Fibroblast of villous mesenchyme (primary cell): ENCODE measurements at places on chromosomes 3 and 15.

DNA sequence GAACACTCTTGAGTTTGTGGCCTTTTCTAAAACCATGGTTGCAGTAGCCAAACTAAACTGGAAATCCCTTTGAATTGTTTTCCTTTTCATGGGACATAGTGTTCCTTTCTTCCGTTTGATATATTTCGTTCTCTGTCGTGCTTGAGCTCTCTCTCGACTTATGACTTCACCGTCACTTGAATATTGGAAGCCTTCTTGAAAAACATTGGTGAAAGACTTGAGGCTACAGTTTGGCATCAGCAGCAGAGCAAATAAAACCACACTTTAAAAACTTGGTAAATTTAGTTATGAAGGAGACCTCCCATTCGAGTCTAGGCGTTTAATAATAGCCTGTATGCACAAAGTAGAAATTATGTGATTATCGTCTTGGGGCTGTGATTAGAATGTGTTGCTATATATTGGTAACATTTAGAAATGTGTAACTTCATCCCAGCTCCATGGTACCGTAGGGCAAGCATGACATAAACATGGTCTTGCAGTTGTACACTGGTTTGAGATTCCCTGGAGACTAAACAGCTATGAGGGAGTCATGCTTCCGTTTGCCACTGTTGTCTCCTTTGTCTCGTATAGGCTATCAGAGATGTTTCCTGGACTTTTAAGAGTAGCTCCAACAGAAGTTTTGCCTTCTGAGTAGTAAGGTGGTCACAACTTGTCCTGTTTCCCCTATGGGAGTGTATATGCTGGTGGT is 122.3 kb downstream of the PTPRG start:
- DNase-seq, result no peak

GRCh38 chr3:187735383-187735782 is 9.9 kb downstream of the BCL6 start:
- DNase-seq, result no peak

GRCh38 chr15:27714675-27715074 is 384.4 kb downstream of the OCA2 start:
- DNase-seq, result no peak

- DNase-seq, result no peak
These were observed 1.9 kb downstream of the SLC28A1 start for GRCh38 chr15:84886211-84886983.

DNA sequence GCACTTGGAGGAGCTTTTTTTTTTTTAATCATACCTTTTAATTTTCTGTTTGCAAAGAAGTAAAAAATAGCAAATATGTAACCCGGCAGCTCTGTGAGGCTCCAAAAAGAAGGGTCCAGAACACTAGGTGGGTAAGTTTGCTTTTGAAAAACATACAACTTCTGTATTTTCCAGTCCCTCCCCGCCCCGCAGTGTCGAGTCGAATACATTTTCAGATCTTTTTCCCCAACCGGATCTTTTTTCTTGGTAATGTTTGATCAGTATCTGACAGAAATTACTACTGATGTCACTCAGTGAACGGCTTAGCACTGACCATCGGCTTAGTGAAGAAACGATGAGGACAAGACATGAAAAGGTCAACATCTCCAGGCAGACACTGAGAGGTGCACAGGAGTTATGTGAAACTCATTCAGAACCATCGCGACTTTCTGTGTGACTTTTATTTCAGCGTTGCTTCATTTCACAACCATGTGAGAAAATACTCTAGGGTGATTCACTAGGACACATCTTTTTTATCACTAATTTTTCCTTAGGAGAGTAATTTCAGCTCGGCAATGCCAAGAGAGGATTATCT is 11.0 kb downstream of the ISL2 start:
- no peak for DNase-seq

- DNase-seq, result no peak
These were observed 177.3 kb upstream of the WNT5A start for GRCh38 chr3:55664387-55664786.

DNA sequence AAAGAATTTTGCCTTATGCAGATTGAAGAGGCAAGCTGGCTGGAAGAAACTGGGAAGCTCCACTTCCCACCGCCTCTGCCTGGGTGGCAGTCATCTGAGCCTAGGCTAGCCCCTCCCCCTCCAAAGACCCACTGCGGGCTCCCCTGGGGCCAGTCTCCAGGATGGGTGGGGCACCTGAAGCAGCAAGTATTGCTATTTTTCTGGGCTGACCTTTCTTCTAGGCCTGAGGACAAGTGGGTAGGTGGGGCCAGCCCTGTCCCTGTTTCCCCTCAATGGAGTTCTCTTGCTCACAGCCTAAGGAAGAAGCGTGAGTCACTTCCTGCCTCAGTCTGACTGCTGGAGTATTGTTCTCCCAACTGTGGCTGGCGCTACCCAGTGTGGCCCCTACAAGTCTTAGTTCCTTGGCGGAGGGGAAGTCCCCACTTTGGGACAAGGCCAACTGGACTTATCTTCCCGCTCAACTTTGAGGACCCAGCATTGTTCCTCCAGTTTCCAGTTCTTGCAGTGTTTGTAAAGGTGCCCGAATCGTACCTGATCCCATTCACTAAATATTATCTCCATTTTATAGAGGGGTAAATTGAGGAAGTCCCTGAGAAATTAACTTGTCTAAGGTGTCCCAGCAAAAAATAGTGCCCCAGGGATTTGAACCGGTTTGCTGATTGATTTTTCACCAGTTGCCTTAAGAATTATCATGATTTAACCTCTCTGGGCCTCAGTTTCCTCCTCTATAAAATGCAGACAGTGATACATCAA is 1.4 kb downstream of the FURIN start:
- peak; percentile 87 for DNase-seq

GRCh38 chr15:44537735-44538240 is 841 bp downstream of the EIF3J start:
- DNase-seq, result peak; percentile 61

GRCh38 chr3:50567011-50567385 is 549 bp downstream of the C3orf18 start:
- no peak for DNase-seq

- no peak for DNase-seq
These were observed 59.5 kb upstream of the SLC6A1 start for GRCh38 chr3:10933021-10933420.

GRCh38 chr3:188760408-188760807 is 411.4 kb upstream of the TPRG1 start:
- DNase-seq, result no peak

DNA sequence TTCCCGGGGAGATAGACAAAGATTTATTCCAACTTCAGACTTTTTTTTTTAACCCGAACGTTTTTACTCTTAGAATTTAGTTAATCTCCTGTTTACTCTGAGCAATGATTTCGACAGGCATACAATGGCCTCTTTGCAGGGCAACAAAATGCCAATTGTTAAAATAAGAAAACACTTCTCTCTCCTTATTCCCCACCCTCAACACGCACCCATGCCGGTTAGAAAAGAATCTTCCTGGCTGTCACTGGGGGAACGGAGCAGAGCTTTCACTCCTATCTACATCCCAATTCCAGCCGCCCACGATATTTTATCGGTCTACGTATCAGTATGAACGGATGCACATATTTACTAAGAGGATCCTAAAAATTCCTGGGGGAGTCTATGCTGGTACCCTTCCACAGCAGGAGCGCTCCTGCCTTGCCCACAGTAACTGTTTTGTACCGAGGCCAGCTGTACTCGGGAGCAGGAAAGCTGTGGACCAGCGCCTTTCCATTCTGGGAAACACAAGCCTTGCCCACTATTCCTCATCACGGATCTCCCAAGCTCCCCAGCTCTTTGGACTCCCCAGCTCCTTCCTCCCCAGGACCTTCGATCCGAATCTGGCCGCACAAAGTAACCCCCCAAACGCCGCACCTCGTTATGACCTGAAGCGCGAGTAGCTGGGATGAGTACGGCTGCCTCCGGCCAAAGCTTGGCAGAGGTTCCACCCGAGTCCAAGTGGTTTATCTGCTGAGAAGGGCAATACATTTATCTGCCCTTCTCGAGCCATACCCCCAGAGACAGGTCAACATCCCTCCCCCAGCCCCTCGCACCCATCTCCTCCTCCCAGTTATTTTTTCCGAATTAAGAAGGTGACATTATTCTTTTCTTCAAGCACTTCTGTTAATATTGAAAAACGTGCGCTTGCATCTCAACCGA is 2.2 kb upstream of the FOXB1 start:
- no peak for DNase-seq

GRCh38 chr3:42052484-42053351 is 38.4 kb upstream of the TRAK1 start:
- peak; percentile 64 for DNase-seq

DNA sequence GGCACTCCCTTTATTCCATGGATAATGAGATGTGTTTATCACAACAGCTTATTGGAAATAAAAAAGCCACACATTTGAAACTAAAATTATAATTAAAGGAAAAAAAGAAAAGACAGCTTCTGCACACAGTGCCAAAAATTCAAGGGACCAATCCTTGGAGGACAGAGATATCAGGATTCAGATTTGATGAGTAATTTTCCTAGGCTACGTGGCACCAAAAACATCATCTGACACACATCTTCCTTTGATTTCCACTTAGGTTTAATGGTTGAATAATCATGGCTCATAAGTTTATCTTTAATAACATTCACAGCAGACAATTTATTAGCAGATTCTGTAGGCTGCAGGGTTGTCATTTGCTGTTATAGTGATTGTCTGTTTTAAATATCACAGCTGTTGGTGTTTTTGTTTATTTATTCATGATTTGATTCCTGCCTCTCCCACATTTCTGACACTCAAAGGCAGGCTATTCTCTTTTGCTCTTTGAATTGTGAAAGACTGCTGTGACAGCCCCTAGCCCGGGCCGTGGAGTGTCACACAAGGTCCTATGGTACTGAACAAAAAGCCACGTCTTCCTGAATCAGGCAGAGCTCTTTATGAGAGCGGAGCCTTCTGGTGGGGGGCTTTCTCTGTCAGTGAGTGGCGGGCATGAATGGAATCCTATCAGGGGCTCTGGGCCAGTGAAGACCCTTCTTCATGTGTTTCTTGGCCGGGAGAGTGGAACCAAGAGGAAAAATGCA is 708.5 kb downstream of the SQOR start:
- no peak for DNase-seq

- DNase-seq, result peak; percentile 53
These were observed 2.7 kb downstream of the IGF1R start for GRCh38 chr15:98651036-98651481.

DNA sequence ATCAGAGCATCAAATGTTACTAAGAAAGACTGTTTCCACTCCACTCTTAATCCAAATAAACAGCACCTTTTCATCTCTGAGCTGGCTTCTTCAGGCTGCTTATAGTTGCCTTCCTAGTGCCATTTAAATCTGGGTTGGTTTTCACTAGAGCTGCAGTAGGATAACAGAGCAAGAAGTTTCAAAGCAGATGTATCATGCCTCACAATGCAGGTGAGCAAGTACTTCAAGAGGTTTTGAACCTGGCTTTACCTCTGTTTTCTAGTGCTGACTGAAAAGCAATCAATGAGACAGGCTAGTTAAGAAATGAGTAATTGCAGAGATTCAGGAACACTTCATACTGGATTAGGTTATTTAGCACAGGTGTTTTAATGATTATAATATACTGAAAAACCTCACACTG is 147.7 kb upstream of the SATB1 start:
- DNase-seq, result no peak

- DNase-seq, result peak; percentile 90
These were observed 539 bp upstream of the LAMB2 start for GRCh38 chr3:49133226-49133951.

DNA sequence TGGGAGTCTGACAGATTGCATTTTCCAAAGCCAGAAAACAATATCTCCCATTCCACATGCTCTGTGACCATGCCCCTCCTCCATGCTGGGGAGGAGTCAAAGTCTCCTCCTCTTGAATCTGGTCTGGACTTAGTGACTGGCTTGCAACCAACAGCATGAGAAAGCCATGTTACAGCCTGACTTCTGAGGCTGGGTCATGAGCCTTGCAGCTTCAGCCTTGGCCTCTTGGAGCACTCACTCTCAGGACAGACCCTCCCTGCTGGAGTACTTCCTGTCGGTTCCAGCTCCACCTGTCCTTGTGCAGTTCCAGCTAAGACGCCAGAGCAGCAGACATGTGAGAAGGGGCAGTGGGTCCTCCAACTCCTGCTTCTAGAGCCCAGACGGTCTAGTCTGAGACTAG is 49.7 kb upstream of the RBSN start:
- DNase-seq, result no peak

- DNase-seq, result no peak
These were observed 34.2 kb upstream of the TSEN2 start for GRCh38 chr3:12449889-12450682.

GRCh38 chr3:94117729-94118128 is 54.9 kb downstream of the NSUN3 start:
- DNase-seq, result peak; percentile 54

- peak; percentile 43 for DNase-seq
These were observed 9.4 kb downstream of the TP53BP1 start for GRCh38 chr15:43483297-43484128.

DNA sequence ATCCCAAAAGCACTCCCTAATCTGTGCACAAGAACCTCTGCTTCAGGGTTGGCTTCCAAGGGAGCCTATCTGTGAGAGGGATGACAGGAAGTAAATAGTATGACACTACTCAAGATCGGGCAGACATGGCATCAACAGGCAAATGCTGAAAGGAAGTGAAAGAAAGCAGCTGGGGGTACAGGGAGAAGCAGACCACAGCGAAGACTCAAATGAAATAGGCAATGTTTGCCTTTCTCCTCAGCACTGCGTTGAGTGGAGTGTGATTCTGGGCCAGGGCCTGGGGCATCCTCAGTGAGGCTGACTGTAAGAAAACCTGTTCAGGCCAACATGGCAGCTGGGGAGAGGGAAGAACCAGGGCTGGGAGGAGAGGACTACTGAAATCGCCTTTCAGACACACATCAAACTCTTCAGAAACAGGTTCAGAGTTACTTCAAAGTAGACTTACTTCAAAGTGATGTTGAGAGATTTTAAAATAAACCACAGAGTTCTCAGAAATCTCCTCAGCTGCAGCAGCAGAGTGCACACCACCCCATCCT is 96.6 kb downstream of the SLC9A9 start:
- DNase-seq, result no peak

- peak; percentile 14 for DNase-seq
These were observed 548.8 kb upstream of the MDFIC2 start for GRCh38 chr3:70861234-70861633.

GRCh38 chr3:82048711-82049110 is 287.3 kb upstream of the GBE1 start:
- DNase-seq, result no peak

GRCh38 chr15:40793216-40793989 is 13.5 kb upstream of the ZFYVE19 start:
- DNase-seq, result peak; percentile 89

DNA sequence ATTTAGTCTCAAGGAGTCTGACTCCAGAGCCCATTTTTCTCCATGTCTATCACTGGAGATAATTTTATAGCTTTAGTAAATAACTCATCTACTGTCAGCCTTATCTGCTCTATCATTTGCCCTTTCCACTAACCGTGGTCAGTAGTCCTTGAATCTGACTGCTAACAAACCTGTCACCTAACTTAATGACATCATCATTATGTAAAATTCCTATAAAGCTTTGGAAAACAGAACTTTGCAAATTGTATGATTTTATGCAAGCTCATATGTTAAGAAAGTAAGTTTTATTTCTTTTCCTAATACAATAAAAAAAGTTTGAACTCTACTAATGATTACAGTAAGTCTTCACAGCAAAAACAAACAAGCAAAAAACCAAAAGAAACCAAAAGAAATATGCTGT is 293.9 kb downstream of the CADM2 start:
- DNase-seq, result no peak

GRCh38 chr15:72173864-72174550 is 23.6 kb downstream of the GRAMD2A start:
- no peak for DNase-seq
